ENCODE measurements at places on chromosomes 2 and 18.

- DNase-seq = no peak
These were observed 77.5 kb downstream of the CLHC1 start for GRCh38 chr2:55154525-55155030.

DNA sequence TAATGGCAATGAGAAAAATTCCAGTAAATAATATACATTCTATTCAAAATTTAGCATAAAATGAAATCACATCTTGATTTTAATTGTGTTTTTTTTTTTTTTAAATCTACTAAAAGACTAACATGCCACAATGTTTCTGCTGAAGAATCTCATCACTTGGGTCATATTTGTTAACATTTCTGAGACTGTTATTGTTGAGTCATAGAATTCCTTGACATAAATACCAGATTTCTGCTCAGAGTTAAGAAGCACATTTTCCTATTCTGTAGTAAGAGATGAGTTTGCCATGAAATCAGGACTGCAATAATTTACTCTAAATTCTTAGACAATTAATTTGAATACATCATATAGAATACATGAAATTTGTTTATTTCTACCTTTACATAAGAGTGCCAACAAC lies 154.9 kb upstream of the KYNU start:
- DNase-seq = no peak

- no peak for DNase-seq
These were observed 35.7 kb upstream of the POU3F3 start for GRCh38 chr2:104818264-104818663.

- DNase-seq = no peak
These were observed 205.1 kb upstream of the SMAD7 start for GRCh38 chr18:49155857-49156256.

DNA sequence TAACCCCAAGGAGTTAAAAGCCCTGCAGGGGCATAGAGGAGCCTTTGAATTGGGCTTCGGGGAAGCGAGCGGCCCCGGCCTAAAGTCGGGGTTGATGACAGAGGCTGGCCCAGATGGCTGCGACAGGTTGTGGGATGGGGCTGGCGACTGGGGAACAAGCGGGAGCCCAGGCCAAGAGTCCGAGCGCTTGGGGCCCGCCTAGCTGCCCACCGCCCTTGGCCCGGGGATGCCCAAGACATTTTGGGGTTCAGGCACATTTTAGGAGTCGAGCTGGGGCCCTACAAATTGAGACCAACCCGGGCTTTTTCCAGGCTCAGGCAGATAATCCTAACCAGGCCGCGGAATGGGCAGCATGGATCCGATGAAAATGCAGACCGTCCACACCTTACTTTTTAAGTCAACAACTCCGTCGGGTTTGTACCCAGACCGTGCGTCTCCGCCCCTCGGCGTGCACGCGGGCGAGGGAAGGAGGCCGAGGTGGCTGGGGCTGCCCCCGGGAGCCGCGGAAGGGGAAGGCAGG lies 507 bp downstream of the RTKN start:
- no peak for DNase-seq

DNA sequence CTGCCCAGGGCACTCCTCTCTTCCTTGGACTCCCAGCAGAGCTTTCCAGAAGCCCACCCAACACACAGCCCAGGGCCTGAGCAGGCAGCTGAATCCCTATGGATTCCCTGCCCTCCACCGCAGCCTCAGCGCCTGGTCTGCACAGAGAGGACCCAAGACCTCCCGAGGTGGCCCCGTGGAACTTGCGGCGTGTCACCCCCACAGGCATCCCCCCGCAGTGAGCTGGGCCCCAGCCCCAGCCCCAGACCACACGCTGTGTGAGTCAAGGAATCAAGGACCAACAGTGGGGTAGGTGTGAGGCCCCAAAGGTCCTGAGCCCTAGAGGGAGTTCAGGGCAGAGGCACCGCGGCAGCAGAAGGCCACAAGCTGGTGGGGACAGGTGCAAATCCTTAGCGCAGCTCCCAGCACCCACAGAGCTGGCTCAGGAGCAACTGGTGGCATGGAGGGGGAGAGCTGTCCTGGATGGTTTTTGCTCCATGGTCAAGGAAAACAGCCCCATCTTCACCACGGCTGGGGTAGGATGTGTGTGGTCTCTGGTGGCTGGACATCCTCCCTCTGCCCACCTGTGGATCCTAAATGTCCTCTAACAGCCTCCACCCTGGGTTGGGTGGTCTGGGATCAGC lies 8.5 kb downstream of the HS6ST1 start:
- no peak for DNase-seq

- DNase-seq = no peak
These were observed 78.7 kb downstream of the IRS1 start for GRCh38 chr2:226720948-226721347.

DNA sequence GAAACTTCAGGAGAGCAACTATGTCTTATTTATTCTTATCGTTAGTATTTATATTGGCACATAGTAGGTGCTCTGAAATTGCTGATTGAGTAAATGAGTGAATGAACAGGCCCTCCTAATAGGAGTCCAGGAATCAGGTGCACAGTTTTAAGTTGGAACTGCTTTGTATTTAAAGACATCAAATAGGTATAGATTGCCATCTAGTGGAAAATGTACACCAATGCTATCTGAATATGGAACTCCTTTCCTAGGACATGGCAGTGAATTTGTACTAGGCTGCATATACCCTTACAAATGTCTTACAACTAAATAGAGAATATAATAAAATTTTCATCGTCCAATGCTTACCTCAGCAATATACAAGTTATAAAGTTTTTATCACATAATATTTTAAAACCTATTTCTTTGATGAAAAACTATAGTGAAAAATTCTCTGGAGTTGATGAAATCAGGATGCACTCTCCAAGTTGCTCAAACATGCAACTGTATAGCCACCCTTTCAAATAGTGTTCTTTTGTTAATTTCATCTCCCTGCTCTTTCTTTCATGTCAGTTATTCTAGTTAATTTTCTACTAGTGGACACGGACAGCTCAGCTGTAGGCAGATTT lies 318.9 kb upstream of the SYT4 start:
- DNase-seq = no peak

DNA sequence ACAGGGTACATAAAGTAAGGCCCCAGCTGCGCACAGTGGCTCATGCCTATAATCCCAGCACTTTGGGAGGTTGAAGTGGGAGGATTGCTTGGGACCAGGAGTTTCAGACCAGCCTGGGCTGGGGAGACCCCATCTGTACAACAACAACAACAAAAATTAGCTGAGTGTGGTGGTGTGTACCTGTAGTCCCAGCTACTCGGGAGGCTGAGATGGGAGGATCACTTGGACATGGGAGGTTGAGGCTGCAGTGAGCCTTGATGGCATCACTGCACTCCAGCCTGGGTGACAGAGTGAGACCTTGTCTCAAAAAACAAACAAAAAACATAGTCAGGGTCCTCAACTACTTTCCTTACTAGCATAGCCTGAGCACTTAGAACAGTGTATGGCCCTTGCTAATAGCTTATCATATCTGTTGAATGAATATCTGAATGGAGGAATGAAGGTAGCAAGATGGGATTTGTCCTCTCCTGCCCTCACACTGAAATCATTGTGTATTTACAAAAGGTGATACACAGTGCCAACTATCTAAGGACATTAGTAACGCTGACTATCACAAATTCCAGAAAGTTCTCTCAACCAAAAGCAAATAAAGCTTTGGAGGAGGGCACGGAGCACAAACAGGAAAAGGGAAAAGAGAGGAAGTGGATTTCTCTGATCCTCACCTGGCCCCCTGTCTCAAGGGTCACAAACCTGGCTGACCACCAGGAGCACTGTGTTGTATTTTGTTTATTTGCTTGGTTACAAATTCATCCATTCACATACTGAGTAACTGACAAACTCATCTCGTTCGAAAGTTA lies 38.1 kb downstream of the L3MBTL4 start:
- no peak for DNase-seq

- no peak for DNase-seq
These were observed 137.6 kb downstream of the ATL2 start for GRCh38 chr2:38239452-38239851.

GRCh38 chr2:120373424-120373823 lies 27.5 kb downstream of the INHBB start:
- no peak for DNase-seq
